ENCODE measurements at places on chromosomes 4 and X.

GRCh38 chr4:154506253-154506652 is 14.7 kb upstream of the DCHS2 start:
- DNase-seq = no peak

GRCh38 chr4:47791965-47792364 is 45.9 kb downstream of the CORIN start:
- no peak for DNase-seq

DNA sequence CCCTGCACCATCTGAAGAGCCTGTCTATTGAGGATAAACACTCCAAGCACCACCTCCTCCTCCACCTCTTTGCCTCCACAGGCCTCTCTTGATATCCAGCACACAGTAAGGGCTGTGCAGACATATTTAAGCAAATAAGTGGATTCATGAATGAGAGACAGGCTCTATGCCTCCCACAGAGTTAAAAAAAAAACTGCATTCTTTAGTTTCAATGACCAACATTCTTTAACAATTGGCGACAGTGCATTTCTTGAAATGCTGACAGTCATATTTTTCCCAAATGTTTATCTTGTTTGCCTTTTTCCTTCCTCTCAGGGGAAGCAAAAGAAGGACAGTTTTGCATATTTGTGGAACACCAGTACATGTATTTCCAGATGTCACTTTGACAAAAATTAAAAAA is 38.6 kb downstream of the MXRA5 start:
- no peak for DNase-seq

- no peak for DNase-seq
Observed at GRCh38 chr4:1049591-1049905, 38.1 kb downstream of the FGFRL1 start.

DNA sequence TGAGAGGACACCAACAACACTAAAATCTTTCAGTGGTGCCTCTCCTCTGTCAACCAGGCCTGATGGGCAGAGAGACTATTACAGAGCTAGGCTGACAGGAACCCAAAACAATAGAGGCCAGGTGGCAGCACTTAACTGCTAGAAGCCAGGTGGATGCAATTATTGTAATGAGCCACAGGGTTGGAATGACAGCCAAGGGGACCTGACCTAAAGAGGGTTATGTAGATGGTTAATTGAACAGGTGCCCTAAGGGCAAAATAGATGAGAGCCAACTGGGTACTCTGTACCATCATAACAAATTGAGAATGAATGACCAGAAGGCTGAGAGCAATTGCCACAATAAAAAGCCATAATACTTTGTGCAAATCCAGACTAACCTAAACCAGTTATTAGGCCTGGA is 24.7 kb upstream of the FRAS1 start:
- no peak for DNase-seq

DNA sequence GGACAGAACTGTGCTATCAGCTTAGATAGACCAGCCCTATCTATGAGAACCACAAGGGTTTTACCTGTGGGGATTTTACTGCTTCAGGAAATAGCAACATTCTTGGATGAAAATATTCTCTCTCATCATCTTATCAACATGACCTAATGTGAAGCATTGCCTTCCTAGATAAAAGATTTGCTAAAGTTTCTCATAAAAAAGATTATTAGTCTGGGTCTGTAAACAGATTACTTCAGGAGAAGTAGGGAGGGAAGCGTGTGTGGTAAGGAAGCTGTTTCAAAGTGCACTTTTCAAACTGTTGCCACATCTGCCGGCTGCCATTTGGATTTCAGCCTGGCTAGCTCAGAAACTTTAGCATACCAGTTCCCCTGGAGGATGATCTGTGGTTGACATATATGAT is at the start of gene NOX1:
TSS of gene NOX1 (minus strand) at position 35 of the 400 bp plus-strand sequence. CDS start 220 bp downstream, outside the sequence.
- no peak for DNase-seq

DNA sequence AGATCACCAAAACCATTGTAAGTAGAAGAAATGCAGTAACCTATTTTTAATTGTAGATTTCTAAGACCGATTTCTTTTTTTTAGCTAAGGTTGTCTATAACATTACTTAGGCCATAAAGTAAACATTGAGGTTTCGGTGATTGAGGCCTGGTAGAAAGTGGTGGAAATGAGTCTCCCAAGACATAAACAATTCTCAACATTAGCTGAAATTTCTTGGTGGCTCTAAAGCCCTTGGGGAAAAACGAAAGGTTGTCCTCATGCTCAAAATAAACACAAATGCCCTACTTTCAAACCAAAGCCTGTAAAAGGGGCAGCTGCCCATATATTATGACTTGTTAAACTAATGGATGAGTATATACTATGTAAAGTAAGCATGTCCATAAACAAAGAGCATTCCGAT is 98.8 kb downstream of the SCFD2 start:
- no peak for DNase-seq

DNA sequence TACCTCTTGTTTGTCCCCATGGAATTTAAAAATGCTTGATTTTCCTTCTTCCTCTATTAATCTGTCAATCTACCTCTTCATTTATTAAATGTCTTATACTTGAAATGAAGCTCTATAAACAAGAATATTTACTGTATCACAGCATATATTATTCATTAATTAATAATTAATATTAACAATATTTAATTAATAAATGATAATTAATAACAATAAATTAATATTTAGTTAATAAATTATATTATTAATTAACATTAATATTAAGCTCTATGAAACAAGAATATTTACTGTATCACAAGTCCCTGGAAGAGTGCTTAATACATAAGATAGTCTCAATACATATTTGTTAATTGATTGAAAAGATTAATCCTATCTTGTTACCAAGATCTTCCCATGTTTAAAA is 306.6 kb downstream of the STPG2 start:
- no peak for DNase-seq

DNA sequence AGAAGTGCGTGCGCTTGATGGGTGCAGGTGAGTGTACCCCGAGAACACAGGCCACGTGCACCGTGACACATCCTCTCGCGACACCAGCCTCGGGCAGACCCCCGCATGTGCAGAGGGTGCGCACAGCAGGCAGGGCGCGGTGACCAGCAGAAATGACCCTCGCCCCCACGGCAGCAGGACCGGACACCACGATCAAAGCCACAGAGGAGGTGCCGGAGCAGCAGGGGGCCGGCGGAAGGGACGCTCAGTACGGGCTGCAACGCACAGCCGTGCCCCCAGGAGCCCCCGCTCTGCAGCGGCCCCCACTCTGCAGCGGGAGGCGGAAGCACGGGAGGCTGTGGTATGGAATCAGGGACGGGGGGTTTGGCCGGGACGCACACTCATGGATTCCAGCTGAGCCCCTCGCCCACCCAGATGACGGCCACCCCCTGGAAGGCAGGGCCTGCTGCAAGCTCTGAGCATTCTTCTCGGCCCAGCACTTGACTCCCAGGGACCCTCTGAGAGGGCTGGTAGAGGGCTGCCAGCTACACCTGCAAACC is 17.1 kb downstream of the PPP2R3B start:
- no peak for DNase-seq

GRCh38 chrX:8720136-8720535 is 11.8 kb downstream of the ANOS1 start:
- no peak for DNase-seq
